ENCODE measurements at places on chromosomes 2 and 18. TPM values are rescaled to one million over a fixed set of nuclear protein-coding genes. Genes with fewer than 3 reads are reported as not detected.

The SERPINB4 gene
- 0.53 TPM for total RNA-seq

The CHRNA1 gene
- total RNA-seq: not detected

The TNS1 gene
- total RNA-seq: 4.5 TPM

The RTKN gene
- total RNA-seq: 66.6 TPM

The GREB1 gene
- total RNA-seq: 31.9 TPM

The CERKL gene
- not detected for total RNA-seq

The PRKAG3 gene
- not detected for total RNA-seq

The UGT1A7 gene
- total RNA-seq: not detected

The RUFY4 gene
- total RNA-seq: 0.31 TPM

The ANKRD23 gene
- 2.5 TPM for total RNA-seq

The CRACDL gene
- 0.72 TPM for total RNA-seq

The FBXO36 gene
- total RNA-seq: 4.0 TPM

The RBM43 gene
- total RNA-seq: 2.9 TPM

The ATRAID gene
- total RNA-seq: 109 TPM

The EFEMP1 gene
- 25.7 TPM for total RNA-seq
